Psoas muscle (tissue), 8 donors: ENCODE measurements at places on chromosomes 7 and 10. TPM values are rescaled to one million over a fixed set of nuclear protein-coding genes. Genes with fewer than 3 reads are reported as not detected.
A peak's percentile ranks its signal among the peaks of the same experiment; 100 is the strongest.

GRCh38 chr10:84825330-84825729 is 496.9 kb downstream of the CCSER2 start:
- no peaks in the 10 kb centered on the region for H3K4me1 ChIP-seq
- no peaks in the 10 kb centered on the region for H3K27me3 ChIP-seq
- no peak overlapping the region for H3K27ac ChIP-seq
- no peak overlapping the region for H3K4me3 ChIP-seq
- no peak for DNase-seq

- no peak for DNase-seq
- H3K27ac ChIP-seq = no peak overlapping the region
- H3K27me3 ChIP-seq = no peaks in the 10 kb centered on the region
- no peak overlapping the region for H3K4me3 ChIP-seq
These were observed 19.4 kb downstream of the MMP21 start for GRCh38 chr10:125756196-125756595.

DNA sequence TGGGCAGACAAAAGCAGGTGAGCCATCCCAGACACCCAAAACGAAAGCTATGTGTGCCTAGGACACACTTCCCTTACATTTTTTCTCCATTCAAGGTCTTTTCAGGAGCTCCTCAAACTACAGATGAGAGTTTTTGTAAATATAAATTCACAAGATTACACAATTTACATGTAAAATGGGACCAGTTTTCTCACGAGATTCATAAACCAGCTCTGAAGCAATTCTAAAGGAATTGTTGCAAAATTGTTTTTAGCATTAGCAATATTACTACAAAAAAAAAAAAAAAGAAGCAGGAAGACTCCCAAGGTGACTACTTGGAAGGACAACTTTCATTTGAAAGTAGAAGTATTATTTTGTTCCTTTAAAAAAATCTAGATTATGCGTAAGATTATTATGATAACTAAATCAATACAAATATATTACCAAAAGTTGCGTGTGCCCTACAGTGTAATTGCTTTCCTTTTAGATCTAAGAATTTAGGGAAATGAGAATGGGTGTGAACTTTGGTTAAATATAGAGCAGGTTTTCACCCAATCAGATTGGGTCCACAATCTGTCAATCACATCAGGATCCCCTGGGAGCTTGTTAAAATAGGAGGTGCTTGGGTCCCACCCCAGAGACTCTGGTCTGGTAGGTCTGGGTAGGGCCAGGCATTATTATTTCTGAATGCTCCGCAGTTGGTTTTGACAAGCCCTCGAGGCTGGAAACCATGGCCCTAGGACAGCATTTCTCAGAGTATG is 72.2 kb downstream of the TBXAS1 start:
- H3K27ac ChIP-seq = no peak overlapping the region
- no peaks in the 10 kb centered on the region for H3K4me1 ChIP-seq
- no peak overlapping the region for H3K4me3 ChIP-seq
- DNase-seq = no peak

GRCh38 chr7:37491919-37492694 is 43.4 kb upstream of the ELMO1 start:
- no peaks in the 10 kb centered on the region for H3K4me1 ChIP-seq
- H3K4me3 ChIP-seq = no peak overlapping the region
- H3K27ac ChIP-seq = no peak overlapping the region
- no peak for DNase-seq
- no peaks in the 10 kb centered on the region for H3K36me3 ChIP-seq

GRCh38 chr7:4631380-4632179 is 50.5 kb upstream of the FOXK1 start:
- H3K4me1 ChIP-seq = no peaks in the 10 kb centered on the region
- peak; percentile 90 for DNase-seq
- peak overlapping the region; percentile 68 for H3K27ac ChIP-seq
- no peaks in the 10 kb centered on the region for H3K36me3 ChIP-seq
- no peaks in the 10 kb centered on the region for H3K27me3 ChIP-seq
- H3K4me3 ChIP-seq = peak overlapping the region; percentile 45

DNA sequence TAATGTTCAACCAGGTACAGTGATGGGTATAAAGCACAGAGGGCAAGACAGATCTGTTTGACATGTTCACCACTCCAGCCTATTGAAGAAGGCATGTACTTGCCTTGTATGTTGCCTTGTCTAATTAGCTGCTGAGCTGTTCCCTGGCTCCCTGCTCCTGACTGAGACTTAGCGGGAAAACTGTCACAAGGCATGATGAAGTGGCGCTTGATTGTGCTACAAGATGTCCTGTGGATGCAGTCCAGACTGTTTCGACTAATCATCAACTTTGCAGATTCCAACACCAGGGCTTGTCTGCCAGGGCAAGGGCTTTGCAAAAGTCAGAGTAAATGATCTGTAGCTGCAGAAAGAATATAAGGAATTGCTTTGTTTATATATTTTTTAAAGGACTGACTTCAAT is 136.2 kb upstream of the NRBF2 start:
- H3K36me3 ChIP-seq = no peaks in the 10 kb centered on the region
- no peaks in the 10 kb centered on the region for H3K27me3 ChIP-seq
- H3K4me1 ChIP-seq = peaks cover 10% of the 10 kb centered on the region

GRCh38 chr7:19491821-19492452 is 216.9 kb downstream of the POLR1F start:
- H3K4me3 ChIP-seq = no peak overlapping the region
- no peak for DNase-seq
- no peaks in the 10 kb centered on the region for H3K4me1 ChIP-seq

GRCh38 chr7:23864973-23865372 is 155.0 kb downstream of the STK31 start:
- H3K27me3 ChIP-seq = no peaks in the 10 kb centered on the region
- H3K4me1 ChIP-seq = no peaks in the 10 kb centered on the region
- no peak for DNase-seq
- no peak overlapping the region for H3K4me3 ChIP-seq

DNA sequence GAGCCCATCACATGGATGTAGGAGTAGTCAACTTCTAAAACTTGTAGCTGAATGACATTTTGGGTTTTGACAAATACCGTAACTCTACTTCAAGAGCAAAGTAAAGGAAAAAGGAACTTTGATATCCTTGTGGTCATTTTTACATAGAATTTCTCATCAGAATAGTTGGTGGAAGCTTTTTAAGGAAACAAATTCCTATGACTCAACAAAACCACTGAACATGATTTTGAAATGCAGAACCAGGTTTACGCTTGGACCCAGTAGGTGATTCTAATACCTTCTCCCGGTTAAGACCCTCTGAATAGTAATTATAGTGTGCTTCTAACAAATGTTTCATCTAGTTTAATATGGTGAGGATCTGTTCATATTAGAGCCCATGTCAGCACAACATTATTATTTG is 307.8 kb downstream of the GPR37 start:
- no peak overlapping the region for H3K4me3 ChIP-seq
- H3K27ac ChIP-seq = no peak overlapping the region
- no peak for DNase-seq
- no peaks in the 10 kb centered on the region for H3K36me3 ChIP-seq
- no peaks in the 10 kb centered on the region for H3K27me3 ChIP-seq

DNA sequence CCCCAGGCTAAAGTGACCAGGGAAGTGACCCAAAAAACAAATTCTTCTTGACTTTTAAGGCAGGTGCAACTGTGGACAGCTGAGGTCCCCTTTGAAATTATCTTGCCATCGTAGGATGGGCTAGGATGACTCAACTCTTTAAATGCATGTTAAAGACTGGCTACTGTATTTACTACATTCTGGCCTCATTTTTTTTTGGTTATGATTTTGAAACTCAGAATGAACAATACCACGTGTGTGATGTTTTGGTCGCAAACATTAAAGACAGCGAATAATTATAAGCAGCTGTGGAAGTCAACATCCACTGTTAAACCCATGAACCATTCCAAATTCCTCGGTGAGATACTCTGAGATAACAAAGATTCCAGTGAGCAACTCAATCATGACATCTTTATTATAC is 1.2 kb upstream of the SLC13A4 start:
- no peak overlapping the region for H3K27ac ChIP-seq
- no peaks in the 10 kb centered on the region for H3K27me3 ChIP-seq
- DNase-seq = no peak
- no peaks in the 10 kb centered on the region for H3K4me1 ChIP-seq
- no peaks in the 10 kb centered on the region for H3K36me3 ChIP-seq

DNA sequence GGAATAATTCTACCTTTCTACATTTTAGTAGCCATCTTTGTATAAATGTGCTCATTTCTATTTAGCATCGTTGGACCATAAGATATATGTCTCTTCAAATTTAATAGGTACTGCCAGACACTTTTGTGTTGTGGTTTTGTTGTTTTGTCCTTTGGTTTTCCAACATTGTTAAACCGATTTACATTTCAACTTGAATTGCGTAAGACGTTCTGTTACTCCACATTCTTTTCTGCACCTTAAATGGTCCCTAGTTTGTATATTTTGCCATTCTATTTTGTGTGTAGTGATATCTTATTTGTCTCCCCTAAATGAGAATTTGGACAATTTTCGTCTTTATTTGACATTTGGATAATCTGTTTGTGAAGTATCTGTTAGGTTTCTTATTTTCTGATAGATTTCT is 1015.6 kb downstream of the NRG3 start:
- no peaks in the 10 kb centered on the region for H3K36me3 ChIP-seq
- H3K27ac ChIP-seq = no peak overlapping the region
- H3K27me3 ChIP-seq = no peaks in the 10 kb centered on the region
- no peaks in the 10 kb centered on the region for H3K4me1 ChIP-seq
- DNase-seq = no peak

DNA sequence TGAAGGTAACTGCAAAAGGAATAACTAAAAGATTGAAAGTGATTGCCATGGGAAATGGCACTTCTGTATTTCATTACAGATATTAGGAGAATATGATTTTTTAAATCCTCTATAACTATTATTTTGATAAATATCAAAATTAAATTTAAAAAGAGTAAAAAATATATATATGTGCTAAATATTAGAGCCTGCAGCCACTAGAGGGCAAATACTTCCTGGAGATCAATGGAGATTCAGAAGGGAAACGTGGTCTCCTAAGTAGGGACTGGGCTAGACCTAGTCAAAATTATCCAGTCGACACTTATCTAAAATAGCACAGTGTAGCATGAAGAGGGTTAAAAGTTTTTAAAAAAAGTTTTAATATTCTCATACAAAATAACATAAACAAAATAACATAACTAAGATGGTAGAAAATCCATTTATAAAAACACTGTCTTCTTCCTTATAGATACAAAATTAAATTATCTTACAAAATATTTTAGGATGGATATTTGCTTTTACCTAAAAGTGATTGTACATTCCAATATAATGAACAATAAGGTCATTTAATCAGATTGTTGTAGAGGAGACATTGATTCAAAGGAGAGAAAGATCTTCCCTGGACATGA is 434.3 kb downstream of the MDFIC start:
- no peaks in the 10 kb centered on the region for H3K4me1 ChIP-seq
- no peaks in the 10 kb centered on the region for H3K36me3 ChIP-seq
- no peaks in the 10 kb centered on the region for H3K27me3 ChIP-seq
- no peak overlapping the region for H3K4me3 ChIP-seq

- H3K27ac ChIP-seq = no peak overlapping the region
- no peaks in the 10 kb centered on the region for H3K4me1 ChIP-seq
- H3K36me3 ChIP-seq = no peaks in the 10 kb centered on the region
- no peak for DNase-seq
- no peak overlapping the region for H3K4me3 ChIP-seq
These were observed 49.7 kb downstream of the C10orf120 start for GRCh38 chr10:122649903-122650302.

DNA sequence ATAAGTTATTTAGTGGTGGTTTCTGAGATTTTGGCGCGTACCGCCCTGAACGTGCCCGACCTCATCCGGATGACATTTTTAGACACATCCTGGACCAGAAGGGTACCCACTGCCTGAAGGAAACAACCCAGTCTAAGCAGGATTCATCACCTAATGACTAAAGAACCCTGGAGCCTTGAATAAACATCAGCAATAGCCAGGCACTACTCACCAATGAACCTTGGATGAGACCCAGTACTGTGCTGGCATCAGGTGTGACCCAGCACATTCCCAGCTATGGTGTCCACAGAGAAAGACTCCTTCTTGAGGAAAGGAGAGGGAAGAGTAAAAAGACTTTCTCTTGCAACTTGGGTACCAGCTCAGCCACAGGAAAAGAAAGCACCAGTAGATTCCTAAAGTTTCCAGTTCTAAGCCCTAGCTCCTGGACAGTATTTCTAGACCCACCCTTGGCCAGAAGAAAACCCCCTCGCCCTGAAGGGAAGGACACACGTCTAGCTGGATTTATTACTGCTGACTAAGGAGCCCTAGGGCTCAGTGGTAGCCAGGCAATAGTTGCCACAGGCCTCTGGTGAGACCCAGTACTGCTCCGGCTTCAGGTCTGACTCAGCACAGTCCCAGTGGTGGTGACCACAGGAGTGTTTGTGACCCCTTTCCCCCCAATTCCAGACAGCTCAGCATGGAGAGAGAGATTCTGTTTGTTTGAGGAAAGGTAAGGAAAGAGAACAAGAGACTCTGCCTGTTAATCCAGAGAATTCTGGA is 32.5 kb downstream of the ZNF277 start:
- no peaks in the 10 kb centered on the region for H3K36me3 ChIP-seq
- DNase-seq = no peak
- no peaks in the 10 kb centered on the region for H3K4me1 ChIP-seq
- no peaks in the 10 kb centered on the region for H3K27me3 ChIP-seq
- no peak overlapping the region for H3K27ac ChIP-seq
- H3K4me3 ChIP-seq = no peak overlapping the region

GRCh38 chr7:157058701-157059100 is 48.2 kb upstream of the MNX1 start:
- H3K4me1 ChIP-seq = no peaks in the 10 kb centered on the region
- no peak overlapping the region for H3K27ac ChIP-seq
- DNase-seq = no peak
- peaks cover 4% of the 10 kb centered on the region for H3K27me3 ChIP-seq
- H3K4me3 ChIP-seq = no peak overlapping the region

DNA sequence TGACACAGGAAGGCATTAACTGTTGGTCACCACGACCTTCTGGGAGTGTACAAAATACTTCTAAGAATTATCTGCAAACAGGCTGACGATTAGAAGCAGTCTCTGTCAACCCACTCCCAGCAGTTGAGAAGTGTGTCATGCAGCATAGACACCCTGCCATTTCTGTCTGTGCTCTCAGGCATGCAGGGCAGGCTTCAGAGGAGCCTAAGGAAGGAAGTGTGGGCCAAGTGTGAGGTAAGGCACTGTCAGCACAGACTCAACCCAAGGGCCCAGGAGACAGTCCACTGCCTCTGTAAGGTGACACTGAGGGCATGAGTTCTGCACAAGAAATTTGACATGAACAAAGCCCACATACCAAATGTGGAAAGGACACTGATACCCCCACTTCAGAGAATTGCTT is 109.0 kb upstream of the VIPR2 start:
- H3K27ac ChIP-seq = no peak overlapping the region
- no peaks in the 10 kb centered on the region for H3K27me3 ChIP-seq
- H3K4me1 ChIP-seq = no peaks in the 10 kb centered on the region
- DNase-seq = no peak
- no peaks in the 10 kb centered on the region for H3K36me3 ChIP-seq

The CPN1 gene
- total RNA-seq = not detected

The EIF5AL1 gene
- total RNA-seq = 0.90 TPM

The PNLIPRP3 gene
- not detected for total RNA-seq

The ELN gene
- 36.5 TPM for total RNA-seq

The CHRM2 gene
- total RNA-seq = not detected

The C10orf95 gene
- total RNA-seq = not detected

The SYT15 gene
- 1.7 TPM for total RNA-seq

The GSDME gene
- 18.0 TPM for total RNA-seq

The PLPP4 gene
- not detected for total RNA-seq

The PROSER2 gene
- 0.91 TPM for total RNA-seq

The DENND2A gene
- 3.8 TPM for total RNA-seq
